ENCODE measurements at places on chromosomes 4 and X.

DNA sequence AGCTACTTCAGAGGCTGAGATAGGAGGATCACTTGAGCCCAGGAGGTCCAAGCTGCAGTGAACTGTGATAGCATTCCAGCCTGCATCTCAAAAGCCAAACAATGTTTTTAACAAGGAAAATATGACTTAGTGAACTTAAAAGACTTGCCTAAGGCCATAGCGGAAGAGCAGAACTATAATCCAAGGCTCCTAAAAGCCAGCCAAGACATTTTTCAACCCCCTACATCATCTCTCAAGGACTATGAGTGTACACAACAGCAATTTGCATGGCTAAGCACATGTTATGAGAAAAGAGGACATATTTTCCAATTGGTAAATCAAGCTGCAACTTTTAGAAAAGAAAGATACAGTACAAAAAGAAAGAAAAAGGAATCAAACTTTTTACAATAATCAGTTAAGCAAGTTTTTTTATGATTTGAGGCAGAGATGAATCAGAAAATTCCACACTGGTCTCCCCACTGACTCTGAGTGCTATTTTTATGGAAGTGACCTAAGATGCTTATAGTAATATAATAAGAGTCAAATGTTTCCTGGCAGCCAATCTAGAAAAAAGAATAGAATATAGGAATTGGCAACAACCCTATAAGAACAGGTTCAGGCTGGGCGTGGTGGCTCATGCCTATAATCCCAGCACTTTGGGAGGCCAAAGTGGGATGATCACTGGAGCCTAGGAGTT is 9.8 kb upstream of the ACOT9 start:
- peak; percentile 85 for DNase-seq

- DNase-seq, result peak; percentile 28
Observed at GRCh38 chrX:130680164-130681035, 222.6 kb downstream of the ENOX2 start.

- DNase-seq, result peak; percentile 74
Observed at GRCh38 chr4:5114950-5115349, 63.7 kb downstream of the STK32B start.

DNA sequence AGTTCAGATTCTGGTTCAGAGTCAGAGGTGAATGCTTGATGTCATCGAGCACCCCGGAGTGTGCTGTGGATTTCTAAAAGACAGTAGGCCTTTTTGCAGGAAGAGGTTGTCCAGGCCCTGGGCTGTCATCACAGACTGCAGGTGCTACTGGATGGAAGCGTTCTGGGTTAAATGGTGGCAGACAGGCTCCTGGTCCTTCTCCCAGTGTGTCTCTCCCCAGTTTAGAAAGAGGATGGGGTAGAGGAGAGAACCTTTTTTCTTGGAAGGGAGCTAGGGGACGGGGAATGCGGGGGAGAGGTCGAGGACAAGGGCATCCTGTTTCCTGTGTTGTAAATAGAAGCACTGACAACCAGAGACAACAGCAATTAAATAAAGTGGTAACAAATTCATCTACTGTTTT is 102.3 kb upstream of the NUDT6 start:
- no peak for DNase-seq

DNA sequence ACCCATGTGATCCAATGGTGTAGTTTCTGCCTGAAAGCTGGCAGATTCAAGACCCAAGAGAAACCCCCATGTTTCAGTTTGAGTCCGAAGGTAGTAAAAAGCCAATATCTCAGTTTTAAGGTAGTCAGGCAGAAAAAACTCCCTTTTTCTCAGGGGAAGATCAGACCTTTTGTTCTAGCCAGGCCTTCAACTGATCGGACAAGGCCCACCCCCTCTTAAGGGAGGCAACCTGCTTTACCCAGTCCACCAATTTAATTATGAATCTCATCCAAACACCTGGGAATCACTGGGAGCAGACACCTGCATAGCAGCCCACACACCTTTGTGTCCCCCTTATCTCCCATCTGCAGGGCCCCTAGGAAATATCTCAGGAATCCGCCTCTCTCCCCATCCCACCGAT is 322.0 kb downstream of the STK32B start:
- DNase-seq, result no peak

DNA sequence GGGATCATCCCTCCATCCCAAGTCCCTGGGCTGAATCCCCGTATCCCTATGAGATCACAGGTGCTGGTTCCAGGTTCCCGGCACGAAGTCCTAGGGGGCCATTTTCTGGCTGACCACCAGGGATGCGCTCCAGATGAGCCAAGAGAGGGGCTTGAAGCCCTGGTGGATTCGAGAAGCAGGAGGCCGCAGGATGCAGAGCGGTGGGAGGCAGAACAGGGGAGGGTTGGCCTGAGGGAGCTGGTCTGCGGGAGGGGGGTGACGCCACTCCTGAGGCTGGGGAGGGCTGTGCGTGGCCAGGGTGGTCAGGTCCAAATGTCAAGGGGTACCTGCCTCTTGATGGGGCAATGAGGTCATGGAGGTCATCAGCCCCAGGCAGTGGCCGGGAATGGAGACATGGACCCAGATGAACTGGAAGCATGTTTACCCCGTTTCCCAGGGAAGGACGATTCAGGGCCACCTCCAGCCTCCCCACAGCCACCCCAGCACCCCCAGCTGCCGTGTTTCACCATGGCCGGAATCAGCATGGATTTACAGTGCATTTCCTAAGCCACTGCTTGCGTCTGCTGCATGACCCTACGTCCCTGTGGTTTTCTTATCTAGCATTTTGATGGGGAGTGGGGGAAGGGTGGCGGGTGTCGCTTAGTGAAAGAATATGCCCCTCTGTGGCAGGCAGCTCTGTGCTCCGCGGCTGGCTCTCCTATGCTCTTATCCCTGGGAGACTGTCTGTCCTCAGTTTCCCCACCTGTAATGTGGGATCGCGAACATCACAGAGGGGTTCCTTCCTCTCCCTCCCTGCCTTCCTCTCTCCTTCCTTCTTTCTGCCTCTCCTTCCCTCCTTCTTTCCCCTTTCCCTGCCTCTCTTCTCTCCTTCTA is 17.0 kb upstream of the HTRA3 start:
- DNase-seq, result no peak

GRCh38 chr4:112819729-112820128 is 182.8 kb downstream of the LARP7 start:
- no peak for DNase-seq

- DNase-seq, result no peak
Observed at GRCh38 chrX:135557344-135557743, 36.9 kb downstream of the INTS6L start.

DNA sequence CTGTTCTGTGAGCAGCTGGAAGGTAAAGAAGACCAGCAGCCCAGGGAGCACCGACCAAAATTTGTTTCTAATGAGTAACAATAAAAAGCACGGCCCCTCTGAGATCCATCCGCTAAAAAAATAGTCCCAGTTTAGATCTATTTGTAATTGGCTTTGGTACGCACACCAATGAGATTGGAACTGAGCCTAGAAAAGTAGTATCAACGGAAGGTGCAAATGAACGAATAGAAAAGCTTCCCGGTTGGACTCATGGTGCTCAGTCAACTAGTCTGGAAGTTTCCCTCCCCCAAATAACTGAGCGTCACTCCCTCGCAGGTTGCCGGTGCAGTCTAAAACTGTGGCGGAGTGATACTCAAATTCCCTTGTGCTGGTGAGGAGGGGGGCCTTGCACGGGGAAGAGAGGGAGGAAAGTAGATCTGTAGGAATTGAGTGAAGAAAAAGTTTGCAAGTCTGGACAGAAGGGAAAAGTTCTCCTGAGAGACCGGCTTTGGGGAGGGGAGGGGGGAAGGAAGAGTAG is at the start of gene COL4A5:
Gene COL4A5 (plus strand): TSS at position 413 of the 517 bp plus-strand sequence. CDS start 288 bp downstream, outside the sequence.
- DNase-seq, result peak; percentile 84

DNA sequence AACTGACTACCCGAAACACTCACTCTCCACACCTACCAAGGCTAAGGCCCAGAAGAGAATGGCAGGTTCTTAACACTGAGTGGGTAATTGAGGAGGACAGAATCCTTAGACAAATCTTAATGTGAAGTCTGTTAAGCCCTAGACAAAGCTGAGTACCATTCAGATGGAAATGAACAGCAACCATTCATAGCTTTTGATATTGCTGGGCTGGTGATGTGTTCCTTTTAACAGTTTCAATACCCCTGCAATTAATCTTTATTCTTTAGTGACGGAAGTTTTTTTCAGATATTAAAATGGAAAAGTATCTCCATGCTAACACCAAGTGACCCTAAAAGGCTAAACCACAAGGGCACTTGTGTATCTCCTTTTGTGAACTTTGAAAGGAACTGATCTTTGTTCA is 334.9 kb downstream of the OPHN1 start:
- DNase-seq, result no peak

- DNase-seq, result no peak
Observed at GRCh38 chrX:132504417-132504816, 15.6 kb upstream of the MBNL3 start.

GRCh38 chr4:69642961-69643360 is 3.5 kb upstream of the UGT2A2 start:
- no peak for DNase-seq

DNA sequence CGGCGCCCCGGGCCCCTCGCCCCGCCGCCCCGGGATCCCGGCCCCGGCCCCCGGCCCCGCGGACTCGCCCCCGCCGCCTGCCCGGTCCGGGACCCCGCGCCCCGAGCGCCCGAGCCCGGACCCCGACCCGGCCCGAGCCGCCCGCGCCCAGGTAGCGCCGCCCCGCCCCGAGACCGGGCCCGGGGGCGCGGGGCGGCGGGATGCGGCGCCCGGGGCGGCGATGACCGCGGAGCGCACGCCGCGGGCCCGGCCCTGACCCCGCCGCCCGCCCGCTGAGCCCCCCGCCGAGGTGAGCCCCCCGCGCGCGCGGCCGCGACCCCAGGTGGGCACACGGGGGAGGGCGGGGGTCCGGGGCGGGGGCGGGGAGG is 224 bp downstream of the FGFRL1 start:
- no peak for DNase-seq

DNA sequence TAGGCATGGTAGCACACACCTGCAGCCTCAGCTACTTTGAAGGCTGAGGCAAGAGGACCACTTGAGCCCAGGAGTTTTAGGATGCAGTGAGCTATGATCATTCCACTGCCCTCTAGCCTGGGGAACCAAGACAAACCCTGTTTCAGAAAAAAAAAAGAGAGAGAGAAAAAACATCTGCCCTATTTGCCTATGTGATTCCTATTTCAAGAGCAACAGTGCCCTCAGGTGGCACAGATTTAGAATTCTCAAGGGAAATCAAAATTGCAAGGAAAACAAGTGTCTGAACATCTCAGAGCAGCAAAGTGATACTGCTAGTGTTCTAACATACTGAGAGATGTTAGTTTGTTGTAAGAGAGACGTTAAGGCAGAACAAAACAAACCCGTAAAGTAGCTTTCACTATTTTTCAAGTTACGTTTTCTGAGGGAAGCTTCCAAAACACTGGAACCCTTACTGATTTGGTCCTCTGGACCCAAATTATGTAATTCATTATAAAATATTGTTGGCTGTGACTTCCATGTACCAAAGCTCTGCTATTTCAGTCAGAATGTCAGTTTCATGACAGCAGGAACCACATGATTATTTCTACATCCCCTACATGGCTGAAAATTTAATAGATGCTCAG is 7.9 kb downstream of the BDH2 start:
- peak; percentile 71 for DNase-seq

- no peak for DNase-seq
Observed at GRCh38 chrX:19960913-19961312, 29.9 kb downstream of the BCLAF3 start.

DNA sequence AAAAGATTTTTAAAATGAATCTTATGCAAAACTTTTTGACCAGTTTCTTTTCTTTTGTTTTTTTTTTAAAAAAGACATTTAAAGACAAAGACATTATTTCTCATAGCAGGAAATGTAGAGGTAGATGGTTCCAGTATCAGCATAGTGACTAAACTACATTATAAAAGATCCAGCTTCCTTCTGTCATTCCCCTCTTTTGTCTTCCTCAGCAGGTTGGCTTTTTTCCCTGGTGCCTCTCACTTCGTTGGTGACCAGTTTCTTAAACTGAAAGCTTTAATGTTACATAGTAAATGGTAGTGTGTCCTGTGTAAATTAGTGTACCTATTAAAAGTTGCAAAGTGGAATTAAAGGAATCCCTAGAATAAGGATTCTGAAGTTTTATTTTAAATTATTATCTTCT is 36.1 kb downstream of the DCK start:
- DNase-seq, result no peak

DNA sequence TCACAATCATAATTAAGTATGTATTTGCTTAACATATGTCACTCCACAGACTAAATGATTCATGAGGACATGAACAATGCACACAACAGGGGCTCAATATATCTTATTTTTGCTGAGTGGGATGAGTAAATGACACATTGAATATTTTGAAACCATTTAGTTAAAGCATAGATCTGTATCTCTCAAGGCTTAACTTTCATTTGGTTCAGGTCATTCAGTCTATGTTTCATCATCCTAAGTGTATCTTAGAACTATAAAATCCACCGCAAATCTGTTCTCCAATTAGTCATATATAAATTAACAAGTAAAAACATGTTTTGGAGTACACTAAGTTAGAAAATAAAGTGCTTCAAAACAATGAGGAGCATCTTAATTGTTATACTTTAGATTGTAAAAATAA is 45.8 kb downstream of the AREG start:
- no peak for DNase-seq

DNA sequence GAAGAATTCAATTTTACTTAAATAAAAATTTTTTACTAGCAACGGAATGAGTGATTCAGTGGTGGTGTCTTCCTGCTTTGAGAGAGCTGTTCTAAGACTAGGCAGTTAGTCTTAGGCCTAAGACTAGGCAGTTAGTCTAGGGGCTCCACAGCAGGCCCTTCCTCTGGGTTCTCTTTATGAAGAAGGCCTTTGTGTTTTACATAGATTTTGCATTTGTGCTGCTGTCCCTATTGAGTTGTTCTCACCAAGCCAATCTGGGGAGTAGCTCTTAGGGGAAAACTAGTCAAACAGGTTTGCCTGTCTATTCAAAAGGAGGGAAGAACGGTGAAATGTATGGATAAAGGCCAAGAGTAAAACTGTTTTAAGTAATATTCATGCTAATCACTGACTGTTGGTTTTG is 7.6 kb downstream of the UGT8 start:
- DNase-seq, result no peak

- peak; percentile 92 for DNase-seq
Observed at GRCh38 chr4:73450398-73451004, 14.5 kb downstream of the AFP start.

DNA sequence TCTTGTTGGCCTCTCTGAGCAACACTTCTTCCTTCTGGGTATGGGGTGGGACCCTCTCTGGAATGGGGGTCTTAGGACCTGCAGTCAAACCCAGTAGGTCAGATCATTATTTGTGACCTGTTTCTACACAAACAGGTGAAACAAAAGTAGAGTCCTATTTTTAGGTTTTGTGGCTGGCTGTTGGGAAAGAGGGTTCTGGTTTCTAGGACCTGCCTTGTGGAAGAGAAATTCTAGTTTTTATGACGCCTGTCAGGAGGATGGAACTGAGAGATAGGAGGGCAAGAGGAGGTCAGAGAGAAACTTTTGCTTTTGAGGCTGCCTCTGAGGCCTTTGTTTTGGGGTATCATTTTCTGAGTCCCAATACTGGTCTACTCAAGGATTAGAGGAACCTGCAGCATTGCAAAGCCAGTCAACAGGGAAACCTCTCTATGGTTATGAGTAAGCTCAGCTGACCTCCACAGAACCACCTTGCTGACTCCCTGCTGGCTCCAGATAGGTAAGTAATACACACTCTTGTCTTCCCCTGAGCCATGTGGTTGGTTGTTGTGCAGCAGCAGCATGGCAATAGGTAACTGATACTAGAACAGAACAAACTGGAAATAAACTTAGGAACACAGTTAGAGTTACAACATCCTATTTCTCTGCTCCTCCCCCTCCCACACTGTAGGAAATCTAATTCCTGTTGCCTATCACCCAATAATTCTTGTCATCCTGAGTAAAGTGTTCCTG is 114.7 kb upstream of the VCX3B start:
- DNase-seq, result no peak
